HS-27A (cell line): ENCODE measurements at places on chromosomes 16 and 17.

GRCh38 chr17:65027305-65027704 lies 29.2 kb downstream of the GNA13 start:
- DNase-seq: peak; percentile 3

- no peak for DNase-seq
These were observed 48.1 kb downstream of the TEX2 start for GRCh38 chr17:64214950-64215349.

GRCh38 chr17:63276821-63277220 lies 169.3 kb downstream of the CYB561 start:
- DNase-seq: no peak

GRCh38 chr17:17051791-17052461 lies 9.7 kb downstream of the MPRIP start:
- DNase-seq: no peak

DNA sequence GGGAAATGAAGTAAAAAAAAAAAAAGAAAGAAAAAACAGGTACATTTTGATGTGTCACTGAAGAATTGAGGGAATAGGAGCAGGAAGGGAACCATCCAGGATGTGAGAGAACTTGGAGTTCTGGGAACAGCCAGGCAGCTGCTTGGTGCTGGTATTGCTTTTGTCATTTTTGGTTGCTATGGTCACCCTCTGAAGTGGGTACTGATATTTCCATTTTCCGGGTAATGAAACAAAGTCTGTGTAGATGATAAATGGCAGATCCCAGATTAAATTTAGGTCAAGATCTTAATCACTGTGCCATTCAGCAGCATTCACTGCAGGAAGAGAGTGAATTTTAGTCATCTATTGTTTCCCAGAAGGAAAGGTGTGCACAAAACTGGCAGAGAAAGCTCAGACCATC lies 93.6 kb downstream of the ABCA8 start:
- DNase-seq: no peak

DNA sequence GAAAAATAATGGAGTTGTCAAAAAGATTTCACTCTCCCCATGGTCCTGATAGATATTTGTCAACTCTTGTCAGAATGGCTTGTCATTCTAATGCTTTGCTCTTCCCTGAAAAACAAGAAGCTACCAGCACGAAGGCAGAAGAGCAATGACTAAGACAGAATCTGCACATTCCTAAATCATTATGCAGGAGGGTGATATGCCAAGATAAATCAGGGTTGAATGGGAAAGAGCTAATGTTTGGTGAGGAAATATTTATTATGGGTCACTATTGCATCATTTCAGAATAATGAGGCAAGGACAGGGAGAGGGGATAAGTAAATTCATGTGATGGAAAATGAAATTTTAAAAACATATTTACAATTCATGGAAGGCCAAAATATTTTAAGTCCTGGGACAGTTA lies 297.5 kb upstream of the XYLT1 start:
- DNase-seq: no peak

DNA sequence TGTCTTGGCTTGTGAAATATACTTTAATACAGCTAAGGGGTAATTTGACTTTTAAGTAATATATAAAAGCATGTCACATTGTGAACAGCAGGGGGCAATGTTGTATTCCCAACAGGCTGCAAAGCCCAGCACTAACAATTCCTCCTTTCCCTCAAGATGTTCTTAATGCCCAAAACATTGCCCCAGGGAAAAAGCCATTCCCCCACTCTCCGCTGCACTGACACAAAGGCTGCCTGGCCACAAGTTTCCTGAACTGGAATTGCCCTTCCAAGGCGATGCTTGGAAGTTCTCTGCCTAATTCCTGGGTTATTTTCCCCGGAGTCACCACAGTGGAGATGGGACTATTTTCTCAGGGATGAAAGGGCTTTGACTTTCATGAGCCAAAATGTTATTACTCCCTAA lies 27.2 kb downstream of the CLEC16A start:
- DNase-seq: no peak

DNA sequence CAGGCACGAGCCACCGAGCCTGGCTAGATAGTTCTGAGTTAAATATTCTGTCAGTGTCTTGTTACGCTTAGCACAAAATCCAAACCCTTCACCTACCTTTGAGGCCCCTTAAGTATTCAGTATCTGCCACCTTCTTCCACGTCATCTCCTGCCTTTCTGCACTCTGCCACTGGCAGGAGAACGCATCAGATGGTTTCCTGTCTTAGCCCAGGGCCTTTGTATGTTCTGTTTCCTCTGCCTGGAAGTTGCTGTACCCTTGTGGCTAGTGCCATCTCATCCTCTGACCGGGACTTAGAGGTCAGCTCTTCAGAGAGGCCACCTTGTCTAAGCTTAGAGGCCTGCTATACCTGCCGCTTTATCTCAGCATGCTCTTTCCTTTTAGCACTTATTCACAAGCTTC lies 67.5 kb upstream of the LGALS9 start:
- no peak for DNase-seq

GRCh38 chr16:84044118-84044488 lies 1.5 kb upstream of the SLC38A8 start:
- no peak for DNase-seq

GRCh38 chr16:54929090-54930004 lies 1.3 kb upstream of the IRX5 start:
- peak; percentile 98 for DNase-seq

DNA sequence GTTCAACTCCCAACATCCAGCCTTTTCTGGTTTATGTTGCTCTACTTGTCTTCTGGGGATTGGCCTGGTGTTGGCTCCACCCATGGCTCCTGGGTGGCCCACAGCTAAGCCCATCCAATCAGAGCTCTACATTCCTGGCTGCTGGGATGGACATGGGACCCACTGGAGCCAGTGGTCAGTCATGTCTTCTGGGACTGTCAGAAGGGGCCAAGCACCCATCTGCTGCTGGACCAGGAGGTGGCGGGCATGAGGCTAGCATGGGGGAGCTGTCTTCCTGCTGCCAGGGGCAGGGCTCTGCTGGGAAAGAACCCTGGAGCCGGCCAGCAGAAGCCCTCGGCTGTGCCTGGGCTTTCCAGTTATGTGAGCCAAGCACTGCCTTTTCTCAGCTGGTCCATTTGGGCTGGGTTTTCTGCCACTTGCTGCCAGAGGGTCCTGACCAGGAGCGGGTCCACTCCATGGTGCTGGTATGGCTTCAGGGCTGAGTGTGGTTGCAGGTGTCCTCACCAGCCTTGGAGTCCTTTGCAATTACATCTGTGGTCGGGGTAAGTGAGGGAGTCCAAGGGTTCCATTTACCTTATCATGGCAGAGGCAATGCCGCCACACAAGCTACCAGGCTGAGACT lies 17.4 kb upstream of the ZNF469 start:
- no peak for DNase-seq

DNA sequence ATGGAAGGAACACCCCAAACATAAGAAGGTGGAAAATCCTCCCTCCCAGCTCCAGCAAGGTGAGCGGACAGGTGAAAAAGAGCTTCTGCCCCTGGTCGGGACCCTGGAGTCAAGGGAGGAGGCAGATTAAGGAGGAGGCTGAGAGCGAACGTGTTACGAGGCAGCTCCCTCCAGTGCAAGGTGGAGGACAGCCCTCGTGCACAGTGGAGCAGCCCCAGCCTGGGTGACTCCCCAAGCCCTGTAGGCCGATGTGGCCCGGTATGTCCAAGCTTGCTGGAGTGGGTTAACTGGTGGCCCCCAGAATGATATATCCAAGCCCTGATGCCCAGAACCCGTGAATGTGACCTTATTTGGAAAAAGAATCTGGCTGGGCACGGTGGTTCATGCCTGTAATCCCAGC lies 15.5 kb upstream of the CRISPLD2 start:
- no peak for DNase-seq

GRCh38 chr16:1651094-1651973 lies 26.7 kb upstream of the JPT2 start:
- DNase-seq: no peak

- DNase-seq: no peak
These were observed at the start of the genes GPS1 and RFNG for GRCh38 chr17:82051776-82052637. TSS of gene GPS1 (plus strand) at chr17:82051898. CDS start at chr17:82051932, 34 bp downstream. TSS of gene RFNG (minus strand) at chr17:82051811. CDS start at chr17:82051766, 45 bp downstream.
